ENCODE measurements at places on chromosomes 12 and 14. TPM values are rescaled to one million over a fixed set of nuclear protein-coding genes. Genes with fewer than 3 reads are reported as not detected.

Gene LIN7A
- 34.0 TPM for total RNA-seq

Gene BATF
- total RNA-seq, result not detected

Gene SMCO2
- total RNA-seq, result 0.46 TPM

Gene SMIM41
- total RNA-seq, result not detected

Gene ZNF740
- total RNA-seq, result 47.6 TPM

Gene CCDC38
- not detected for total RNA-seq

- no peak for DNase-seq
These were observed 8.3 kb downstream of the MVK start for GRCh38 chr12:109581856-109582255.

GRCh38 chr12:58557171-58557570 lies 363.1 kb downstream of the LRIG3 start:
- no peak for DNase-seq

- no peak for DNase-seq
These were observed 12.7 kb downstream of the CCND2 start for GRCh38 chr12:4286228-4286627.

DNA sequence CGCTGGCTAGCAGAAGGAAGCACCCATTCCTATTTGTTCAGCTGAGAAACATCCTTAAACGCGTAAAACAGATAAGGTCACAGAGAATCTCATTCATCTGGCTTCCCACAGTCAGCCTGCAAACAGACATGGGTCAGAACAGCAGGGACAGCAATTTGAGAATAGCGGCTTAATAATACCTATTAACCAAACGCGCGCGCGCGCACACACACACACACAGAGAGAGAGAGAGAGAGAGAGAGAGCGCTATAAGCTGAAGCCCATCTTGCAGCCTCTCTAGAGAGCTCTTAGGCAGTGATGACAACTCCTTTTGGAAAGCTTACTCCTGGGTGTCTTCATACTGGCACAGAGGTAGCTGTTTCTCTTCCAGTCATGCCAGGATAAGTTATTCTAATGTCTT lies 26.4 kb downstream of the TMEM132D start:
- no peak for DNase-seq

DNA sequence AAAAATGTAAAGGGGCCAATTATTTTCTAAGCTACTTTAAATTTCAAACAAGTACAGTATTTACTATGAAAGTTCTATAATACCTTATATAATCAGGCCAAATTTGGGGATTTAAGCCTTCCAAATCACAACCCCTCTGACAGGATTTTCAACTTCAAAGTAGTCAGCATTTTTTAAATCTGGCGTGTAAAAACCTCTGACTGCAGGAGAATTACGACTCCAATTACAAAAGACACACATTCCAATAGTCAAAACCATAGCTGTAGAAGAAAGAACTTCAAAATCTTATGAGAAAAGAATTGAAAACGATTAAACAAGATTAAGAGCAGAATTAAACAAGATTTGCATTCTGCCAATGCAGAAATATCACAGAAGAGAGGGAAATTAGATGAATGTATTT lies 12.7 kb downstream of the OSBPL8 start:
- DNase-seq, result no peak

GRCh38 chr14:63478437-63478852 lies 64.7 kb downstream of the PPP2R5E start:
- no peak for DNase-seq

DNA sequence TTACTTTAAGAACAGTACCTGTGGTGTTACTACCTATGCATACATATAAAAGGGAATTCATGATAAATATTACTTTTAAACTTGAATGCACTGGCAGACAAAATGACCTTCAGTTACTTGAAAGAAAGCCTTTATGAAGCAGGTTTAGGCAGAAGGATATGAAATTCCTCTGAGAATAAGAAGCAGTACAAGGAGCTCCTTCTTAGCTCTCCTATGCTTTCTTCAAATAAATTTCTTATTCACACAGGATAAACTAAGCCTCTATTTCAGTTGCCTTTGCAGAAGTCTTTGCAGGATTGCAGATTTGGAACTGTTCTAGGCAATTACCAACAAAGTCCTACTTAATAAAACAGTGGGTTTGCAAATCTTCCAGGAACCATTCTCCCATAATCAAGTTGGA lies 1.0 kb downstream of the EPYC start:
- DNase-seq, result no peak

- DNase-seq, result no peak
These were observed 40.1 kb upstream of the WNK1 start for GRCh38 chr12:712172-712863.

GRCh38 chr12:3086729-3087323 lies 9.6 kb downstream of the TSPAN9 start:
- DNase-seq, result no peak
